ENCODE measurements at places on chromosomes 5 and 9.

DNA sequence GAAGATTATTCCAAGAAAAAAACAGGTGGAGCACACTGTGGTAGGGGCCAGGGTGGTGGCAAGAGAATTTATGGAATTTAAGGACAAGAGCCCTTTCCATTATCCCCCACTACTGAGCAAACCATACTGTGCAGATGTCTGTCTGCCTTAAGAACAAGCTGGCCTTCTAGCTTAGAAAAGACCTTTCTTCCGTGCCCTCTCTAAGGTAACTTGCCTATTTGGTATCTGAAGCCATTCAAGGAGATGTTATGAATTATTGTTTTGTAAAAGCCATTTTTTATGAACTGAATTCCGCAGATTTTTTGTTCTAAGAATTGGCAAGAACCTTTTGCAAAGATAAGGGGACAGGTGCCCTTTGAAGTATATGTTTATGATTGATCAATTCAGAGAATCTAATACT lies 20.9 kb downstream of the GRAMD2B start:
- no peak for DNase-seq

DNA sequence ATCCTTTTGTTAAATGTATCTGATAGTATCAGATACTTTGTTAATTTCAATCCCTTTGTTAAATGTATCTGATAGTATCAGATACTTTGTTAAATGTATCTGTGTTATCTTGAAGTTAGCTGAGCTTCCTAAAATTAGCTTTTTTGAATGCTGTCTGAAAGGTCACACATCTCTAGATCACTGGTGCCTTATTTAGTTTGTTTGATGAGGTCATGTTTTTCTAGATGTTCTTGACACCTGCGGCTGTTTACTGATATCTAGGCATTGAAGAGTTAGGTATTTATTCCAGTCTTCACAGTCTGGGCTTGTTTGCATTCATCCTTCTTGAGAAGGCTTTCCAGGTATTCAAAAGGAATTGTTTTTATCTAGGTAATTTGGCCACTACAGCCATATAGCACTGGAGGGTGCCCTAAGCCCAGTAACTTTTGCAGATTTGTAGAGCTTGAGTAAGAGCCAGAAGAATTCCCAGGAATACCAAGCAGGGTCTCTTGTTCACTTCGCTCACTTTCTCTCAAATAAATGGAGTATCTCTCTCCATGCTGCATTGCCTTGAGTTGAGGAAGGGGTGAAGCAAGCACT lies 435.4 kb upstream of the GRAMD2B start:
- no peak for DNase-seq

DNA sequence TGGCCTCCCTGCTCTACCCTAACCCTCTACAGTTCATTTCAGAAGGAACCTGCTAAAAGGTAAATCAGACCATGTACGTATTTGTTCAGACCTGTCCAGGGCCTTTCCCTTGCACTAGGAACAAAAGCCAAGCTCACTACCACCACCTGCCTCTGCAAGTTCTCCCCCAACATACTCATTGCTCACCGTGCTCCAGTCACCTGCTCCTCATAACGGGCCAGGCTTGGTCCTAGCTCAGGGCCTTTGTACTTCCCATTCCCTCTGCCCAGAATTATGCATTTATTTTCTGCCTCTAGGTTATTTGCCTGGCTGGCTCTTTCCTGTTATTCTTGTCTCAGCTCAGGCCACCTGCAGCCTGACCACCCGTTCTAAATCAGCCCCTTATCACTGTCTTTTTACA lies 4.8 kb upstream of the FGF1 start:
- no peak for DNase-seq

DNA sequence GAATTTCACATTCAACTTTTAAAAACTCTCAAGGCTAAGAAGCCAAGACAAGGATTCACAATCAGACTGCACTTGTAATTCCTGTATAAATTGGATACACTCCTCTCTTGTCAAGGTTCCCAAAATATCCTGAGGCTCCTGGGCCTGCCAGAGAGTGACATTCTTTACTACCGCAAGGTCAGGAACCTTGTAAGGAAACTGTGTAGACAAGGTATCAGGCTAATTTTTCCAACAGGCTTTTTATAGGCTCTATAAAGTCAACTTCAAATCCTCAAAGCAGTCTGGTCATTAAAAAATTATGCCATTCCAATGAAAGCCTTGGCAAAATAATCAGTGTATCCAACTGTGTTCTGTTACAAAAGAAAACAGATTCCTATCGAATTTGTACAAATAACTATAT lies 15.5 kb upstream of the PAIP1 start:
- no peak for DNase-seq

GRCh38 chr9:135151757-135152613 lies 64.5 kb downstream of the OLFM1 start:
- DNase-seq: no peak

- no peak for DNase-seq
Observed at GRCh38 chr5:26761045-26761444, 277.3 kb downstream of the CDH9 start.

DNA sequence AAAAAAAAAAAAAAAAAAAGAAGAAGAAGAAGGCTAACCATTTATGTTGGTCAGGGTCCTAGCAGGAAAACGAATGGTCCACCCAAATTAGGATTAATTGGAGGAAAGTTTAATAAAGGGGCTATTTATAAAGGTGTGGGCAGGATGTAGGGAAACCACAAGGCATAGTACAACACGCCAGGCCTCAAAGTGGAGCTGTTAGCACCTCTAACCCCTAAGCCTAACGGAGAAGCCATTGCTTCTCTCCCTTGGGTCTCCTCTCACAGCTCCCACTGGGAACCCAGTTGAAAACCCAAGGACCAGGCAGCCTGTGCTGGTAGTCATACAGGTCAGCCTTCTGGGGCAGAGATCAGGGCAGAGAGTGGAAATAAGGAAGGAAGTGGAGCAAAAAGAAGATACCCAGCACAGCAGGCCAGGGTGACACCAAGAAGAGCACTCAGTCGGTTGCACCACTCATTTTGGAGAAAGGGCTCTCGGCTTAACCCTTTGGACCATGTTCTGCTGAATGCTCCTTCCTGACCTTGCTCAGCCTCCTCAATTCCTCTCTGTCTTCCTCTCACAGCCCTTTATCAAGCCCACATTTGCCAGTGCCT lies 8.8 kb upstream of the GLIPR2 start:
- no peak for DNase-seq

DNA sequence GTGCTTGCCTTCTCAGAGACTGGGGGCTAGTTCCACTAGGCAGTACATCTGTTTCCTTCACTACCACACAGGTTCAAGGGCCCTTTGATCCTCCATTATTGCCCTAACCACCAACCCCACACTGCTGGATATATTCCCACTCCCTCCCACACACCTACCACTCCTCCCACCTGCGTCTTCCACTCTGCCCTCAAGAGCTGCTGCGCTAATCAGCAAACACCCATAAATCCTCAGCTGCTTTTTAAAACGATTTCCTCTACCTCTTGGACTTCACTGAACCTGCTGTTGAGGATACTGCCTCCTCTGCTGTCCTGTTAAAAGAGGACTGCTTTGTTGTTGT lies 120.9 kb downstream of the MAPKAP1 start:
- DNase-seq: no peak

DNA sequence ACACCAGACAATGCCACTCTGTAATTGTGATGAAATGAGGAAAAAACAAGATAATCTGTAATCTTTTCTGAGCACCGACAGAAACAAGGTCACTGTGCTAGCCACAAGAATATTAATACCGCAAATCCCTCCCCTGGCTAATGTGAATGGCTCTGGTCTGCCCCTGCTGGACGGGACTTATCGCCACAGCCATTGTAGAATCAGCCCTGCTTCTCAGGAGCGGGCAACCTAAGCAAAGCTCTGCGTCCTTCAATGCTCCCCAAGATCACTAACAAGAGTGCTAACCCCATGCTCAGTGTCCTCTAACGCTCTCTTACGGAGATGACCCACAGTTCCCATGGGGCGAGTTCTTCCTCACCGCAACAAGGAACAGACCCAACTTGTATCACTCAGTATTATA lies 42.7 kb downstream of the OR2V1 start:
- no peak for DNase-seq

GRCh38 chr9:127927988-127928675 lies 2.4 kb downstream of the PIP5KL1 start:
- DNase-seq: no peak

- no peak for DNase-seq
Observed at GRCh38 chr5:149141957-149142851, 911 bp downstream of the ABLIM3 start.

DNA sequence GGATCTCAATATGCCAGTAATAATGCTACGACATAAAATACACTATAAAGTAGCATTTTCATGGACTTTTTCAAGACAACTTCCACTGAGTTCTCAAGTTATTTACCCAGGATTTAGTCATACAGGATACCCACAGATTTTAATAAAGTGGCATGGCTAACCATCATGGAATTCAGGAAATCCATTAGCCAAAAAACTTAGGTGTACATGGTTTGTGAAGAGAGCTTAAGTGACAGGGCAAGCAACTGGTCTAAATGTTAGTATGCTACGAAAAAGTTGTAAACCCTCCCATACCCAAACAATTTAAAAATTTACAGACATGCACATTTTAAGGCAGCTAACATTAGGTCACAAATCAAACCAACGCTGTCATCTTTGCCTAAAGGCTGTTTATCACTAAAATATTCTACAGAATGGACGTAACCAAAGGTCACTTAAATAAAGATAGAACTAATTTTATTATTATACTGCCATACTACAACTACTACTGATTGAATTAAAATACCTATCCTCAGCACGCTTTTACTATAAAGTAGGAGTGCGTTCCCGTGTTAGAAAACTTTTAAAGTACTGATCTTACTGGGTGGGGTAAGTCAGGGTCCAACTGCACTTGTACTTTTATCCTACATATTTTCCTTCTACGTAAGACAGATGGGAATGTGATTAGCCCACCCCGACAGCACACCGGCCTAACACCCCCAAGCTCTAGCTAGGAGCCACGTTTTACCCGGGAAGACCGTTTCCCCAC lies 1.1 kb downstream of the UBTD2 start:
- DNase-seq: no peak

GRCh38 chr5:127061537-127061936 lies 11.8 kb downstream of the C5orf63 start:
- no peak for DNase-seq

DNA sequence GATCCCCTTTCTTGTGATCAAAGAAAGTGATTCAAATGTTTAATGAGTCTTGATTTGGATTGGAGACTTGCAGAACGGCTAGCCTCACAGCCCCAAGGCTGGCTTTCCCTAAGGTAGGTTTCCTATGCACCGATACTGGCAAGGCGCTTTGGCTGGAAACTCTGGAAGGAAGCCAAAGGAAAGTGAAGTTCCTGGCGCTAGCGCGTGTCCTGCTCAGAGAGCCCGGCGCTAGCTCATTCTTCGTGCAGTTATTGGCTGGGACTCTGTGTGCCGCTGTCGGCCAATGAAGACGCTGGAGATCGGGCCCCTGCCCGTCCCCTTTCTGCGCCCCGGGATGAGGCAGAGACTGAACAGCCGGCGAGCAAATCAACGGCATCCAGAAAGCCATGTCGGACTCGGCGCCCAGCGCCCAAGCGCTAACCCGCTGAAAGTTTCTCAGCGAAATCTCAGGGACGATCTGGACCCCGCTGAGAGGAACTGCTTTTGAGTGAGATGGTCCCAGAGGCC lies at the start of gene PCDHGC3:
Gene PCDHGC3 (plus strand): TSS at position 342 of the 507 bp plus-strand sequence. CDS start 151 bp downstream, at position 493.
- peak; percentile 46 for DNase-seq

DNA sequence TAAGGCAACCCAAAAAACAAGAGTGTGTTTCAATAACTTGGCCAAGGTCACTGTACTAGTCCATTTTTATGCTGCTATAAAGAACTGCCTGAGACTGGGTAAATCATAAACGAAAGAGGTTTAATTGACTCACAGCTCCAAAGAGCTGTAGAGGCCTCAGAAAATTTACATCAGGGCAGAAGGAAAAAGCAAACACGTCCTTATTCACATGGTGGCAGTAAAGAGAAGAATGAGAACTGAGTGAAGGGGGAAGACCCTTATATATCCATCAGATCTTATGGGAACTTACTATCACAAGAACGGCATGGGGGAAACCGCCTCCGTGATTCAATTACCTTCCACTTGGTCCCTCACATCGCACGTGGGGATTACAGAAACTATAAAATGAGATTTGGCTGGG lies 64.3 kb upstream of the CAMK4 start:
- DNase-seq: no peak

DNA sequence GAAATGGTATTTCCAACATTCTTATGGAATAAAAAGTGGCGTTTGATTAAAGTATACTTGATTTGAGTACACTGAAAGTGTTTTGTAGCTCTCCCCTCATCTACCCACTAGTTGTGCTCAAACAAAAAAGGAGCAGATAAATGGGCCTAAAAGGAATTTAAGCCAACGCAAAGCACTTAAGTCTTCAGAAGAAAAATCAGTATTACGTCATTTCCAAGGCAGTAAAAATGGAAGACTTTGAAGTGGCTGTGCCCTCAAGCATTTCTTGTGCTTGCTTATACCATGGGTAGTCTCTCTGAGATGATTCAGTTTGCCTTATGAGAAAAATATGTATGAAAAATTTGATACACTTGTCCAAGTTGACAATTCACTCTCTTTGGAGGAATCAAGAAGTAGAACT lies 279.9 kb upstream of the CD180 start:
- DNase-seq: no peak

DNA sequence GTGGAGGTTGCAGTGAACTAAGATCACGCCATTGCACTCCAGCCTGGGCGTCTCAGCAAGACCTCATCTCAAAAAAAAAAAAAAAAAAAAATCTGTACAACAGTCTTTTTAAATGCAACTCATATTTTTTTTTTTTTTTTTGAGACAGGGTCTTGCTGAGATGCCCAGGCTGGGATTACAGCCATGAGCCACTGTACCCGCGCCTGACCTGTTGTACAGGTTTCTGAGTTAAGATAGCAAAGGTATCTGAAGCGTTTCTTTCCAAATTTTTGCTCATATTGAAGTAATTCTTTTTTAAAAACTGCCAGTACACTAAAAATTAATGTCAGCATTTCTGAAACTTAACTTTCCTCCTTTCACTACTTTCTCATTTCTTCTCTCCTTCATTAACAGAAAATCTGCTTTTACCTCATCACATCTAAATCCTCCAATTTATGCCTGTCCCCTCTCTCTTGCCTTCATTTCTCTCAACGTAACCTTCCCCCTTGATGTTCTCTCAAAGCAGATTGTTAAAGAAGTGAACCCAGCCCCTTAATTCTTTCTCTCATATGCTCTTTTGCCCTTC lies 3.3 kb upstream of the SNX24 start:
- DNase-seq: no peak

- no peak for DNase-seq
Observed at GRCh38 chr5:137624786-137625349, 111.0 kb downstream of the KLHL3 start.

DNA sequence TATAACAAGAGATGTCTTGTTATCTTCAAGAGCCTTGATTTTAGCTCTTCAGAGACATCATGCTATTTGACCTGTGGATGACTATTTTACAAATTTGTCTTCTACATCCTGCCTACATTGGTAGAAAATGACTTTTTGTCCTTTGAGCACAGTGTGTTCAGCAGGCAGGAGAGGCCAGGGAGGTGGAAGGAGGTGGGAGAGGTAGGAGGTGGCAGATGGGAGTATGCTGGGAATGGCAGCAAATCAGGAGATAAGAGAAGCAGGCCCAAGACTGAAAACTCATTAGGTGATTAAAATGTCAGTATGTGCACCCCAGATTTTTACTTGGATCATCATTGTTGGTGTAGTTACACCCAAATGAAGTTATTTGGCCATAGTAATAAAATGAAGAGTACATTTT lies 44.1 kb downstream of the PTPN3 start:
- no peak for DNase-seq

Measured in D721Med (cell line).